ENCODE measurements at places on chromosomes 12 and 14.
A peak's percentile ranks its signal among the peaks of the same experiment; 100 is the strongest.

DNA sequence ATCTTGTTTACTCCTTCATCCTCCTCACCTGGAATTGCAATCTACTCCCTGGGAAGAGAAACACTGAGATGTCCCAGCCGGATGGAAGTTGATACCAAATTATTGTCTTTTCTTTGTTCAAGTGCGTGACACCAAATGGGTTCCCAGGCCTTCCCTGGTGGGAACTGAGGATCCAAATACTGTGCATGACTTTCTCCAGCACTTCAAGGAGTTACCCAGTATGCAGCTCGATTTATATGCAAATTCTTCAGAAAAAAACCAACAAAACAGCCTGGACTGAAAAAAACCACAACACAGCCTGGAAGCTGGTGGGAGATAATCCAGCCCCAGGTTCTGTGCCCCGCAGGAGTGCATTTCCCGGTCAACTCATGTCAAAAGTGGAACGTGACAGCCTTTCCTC, 310.6 kb downstream of the GLT1D1 start:
- DNase-seq: no peak

DNA sequence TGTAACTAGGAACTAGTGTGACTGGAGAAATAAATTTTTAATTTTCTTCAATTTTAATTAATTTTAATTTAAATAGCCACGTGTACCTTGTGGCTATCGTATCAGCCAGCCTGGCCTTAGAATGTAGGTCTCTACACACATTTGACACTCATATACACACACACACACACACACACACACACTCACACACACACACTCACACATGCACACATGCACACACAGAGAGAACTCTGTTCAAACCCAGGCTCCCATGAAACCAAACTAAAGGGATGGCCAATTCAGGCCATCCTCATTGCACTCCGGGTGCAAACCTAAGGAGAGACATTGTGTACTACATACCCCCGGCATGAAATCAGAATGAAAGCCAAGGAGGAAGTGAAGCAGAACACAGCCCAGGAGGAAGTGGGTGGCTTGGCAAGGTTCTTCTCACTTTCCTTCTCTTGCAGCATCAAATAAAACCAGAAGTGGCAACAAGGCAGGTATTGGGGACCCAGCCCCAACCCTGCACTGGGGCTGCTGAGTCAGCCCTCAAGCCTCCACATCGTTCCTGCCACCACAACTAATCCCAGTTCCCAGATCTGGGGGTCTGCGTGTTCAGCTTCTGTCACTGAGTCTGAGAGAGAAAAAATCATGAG, 26.2 kb upstream of the CHPT1 start:
- DNase-seq: peak; percentile 80

- DNase-seq: no peak
Observed at GRCh38 chr14:89688507-89689211, 265.9 kb downstream of the EFCAB11 start.

DNA sequence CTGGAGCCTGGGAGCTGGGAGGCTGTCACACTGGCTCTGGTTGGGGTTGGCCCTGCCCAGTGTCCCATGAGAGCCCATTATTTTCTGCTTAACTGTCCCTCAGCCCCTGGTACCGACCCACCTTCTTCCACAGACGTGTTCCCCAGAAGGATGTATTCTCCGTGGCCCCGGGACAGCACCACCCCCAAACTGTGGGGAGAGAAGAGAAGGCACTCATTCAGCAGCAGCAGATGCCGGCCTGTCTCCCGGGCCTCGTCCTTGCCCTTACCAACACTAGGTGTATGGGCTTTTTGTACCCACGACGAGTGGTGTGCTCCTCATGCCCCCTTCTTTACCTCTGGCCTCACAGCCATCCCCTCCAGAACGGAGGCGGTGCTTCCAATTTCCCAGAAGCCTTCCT, 38.1 kb downstream of the LRTM2 start:
- no peak for DNase-seq

- DNase-seq: no peak
Observed at GRCh38 chr14:105891221-105891602, 364.8 kb downstream of the TMEM121 start.

- no peak for DNase-seq
Observed at GRCh38 chr14:104383088-104383995, 196.2 kb upstream of the C14orf180 start.

DNA sequence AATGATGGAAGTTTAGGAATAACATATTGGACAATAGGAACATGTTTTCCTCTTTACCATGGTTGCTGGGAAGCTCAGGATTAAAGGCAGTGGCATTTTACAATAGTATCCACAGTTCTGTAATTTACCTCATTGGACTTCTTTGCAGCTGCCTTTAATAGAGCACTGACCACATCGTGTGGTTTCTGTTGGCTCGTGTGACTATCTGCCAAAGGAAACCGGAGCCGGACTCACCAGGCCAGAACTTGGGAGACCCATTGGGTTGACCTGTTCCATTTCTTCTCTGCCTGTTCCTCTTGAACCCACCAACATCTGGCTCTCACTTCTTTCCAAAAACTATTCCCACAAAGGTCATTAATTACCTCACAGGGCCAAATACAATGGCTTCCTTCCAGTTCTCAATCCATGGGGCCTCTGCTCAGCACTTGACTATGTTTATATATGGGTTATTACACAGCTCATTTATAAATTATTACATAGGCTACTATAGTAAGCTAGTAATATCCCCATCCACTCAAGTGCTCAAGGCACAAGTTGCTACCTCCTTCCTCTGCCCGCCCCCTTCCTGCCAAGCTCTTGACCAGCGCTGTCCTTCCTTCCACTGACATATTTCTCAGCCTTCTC, 121.5 kb upstream of the VASH1 start:
- no peak for DNase-seq

DNA sequence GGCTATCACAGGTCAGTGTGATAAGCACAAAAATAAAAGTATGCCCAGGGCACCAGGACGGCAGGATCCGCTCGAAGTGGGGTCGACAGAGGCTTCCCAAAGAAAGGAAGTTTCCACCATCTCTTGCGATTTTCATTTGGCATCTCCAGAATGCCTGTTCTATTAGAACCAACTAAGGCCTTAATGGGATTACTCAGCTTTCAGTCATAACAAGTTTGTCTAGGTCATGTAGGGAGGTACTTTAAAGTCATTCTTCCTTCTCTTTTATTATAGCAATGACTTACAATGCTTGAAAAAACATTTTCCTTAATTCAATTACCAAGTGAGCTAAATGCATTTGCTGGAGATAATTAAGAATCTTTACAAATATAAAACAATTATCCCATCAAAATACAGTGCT, 83.6 kb upstream of the DIO3 start:
- DNase-seq: no peak

GRCh38 chr12:97200181-97200580, 262.4 kb upstream of the RMST start:
- DNase-seq: no peak

- DNase-seq: no peak
Observed at GRCh38 chr12:89791286-89791685, 82.6 kb upstream of the ATP2B1 start.

DNA sequence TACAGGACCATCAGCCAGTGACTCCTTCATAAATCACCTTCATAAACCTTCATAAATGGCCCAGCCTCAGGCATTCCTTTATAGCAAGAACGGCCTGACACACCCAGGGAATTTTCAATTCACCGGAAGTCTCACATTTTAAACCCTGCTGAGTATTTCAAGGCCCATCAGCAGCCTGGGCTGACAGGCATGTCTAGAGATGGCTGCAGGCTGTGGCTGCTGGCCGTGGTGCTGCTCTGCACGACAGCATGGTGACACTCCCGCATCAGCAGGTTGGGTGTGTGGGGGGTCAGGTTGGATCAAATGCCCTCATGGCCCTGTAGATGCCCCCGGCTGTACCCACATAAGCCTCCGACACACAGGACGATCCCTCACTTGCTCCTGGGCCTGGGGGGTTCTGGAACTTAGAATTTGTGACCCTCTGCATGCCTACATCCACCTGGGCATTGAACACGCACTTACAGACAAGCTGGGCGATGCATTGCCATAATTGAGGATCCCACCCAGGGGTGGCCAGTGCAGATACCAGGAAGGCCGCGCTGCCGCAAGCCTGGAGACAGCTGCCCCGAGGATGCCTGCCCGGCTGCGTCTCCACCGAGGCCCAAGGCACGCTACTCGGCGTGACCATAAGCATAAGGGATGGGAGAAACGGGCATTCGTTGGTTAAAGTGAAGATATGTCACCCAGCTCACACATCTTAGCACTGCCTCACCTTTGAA, 124.3 kb downstream of the PIWIL1 start:
- DNase-seq: peak; percentile 3

GRCh38 chr14:75979071-75979571, 2.7 kb downstream of the TGFB3 start:
- DNase-seq: peak; percentile 48

GRCh38 chr12:112347581-112347982, 34.6 kb downstream of the HECTD4 start:
- DNase-seq: peak; percentile 43

DNA sequence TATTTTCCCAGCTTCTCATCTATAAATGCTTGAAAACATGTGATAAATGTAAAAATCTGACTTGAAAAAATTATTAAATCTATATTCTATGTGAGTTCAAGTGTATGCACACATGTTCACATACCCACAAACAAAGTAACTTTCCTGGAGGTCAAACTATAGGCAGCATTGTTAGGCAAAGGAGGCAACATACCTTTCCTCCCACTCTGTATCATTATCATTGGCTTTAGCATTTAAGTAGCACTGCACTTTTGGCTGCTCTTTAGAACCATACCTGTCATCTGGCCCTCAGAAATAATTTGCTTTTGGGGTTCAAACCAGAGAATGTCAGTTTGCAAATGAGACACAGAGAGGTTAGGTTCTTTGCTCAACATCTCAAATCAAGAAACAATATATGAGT, 102.4 kb upstream of the CCDC196 start:
- no peak for DNase-seq

DNA sequence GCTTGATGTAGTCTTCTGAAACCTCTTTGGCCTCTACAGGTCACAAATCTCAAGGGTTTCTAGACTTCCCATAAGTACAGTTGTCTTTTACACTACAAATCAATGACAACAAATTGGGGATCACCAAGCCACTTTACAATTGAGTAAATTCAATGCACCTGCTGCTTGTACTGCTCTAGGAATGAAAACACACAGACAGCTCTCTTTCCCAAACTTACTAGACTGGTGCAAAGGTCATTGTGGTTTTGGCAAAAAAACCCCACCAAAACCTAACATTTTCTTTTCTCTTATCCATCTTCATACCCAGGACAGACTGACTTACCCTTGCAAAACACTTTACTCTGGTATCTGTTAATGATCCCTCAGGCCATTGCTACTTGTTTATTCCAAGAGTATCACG, 2.7 kb downstream of the M6PR start:
- no peak for DNase-seq

GRCh38 chr14:101735453-101735852, 26.1 kb upstream of the PPP2R5C start:
- no peak for DNase-seq

DNA sequence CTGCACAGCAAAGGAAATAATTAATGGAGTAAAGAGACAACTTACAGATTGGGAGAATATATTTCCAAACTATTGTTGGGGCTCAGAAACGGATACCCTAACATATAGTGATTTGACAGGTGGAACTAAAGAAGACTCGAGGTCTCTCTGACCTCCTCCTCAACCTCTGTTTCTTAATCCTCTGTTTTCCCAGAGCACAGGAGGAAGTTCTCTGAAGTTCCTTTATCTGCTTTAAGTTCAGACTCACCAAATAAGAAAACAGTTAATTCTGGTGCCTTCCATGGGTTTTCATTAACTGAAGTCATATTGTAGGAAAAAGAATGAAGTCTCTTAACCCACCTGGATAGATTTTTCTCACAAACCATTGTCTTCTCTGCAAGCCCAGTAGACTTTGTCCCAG, 29.2 kb downstream of the CLEC2D start:
- DNase-seq: no peak

GRCh38 chr14:101221549-101222160, 318.1 kb upstream of the RTL1 start:
- DNase-seq: no peak

GRCh38 chr14:94867946-94868771, 98.2 kb upstream of the GSC start:
- DNase-seq: no peak

DNA sequence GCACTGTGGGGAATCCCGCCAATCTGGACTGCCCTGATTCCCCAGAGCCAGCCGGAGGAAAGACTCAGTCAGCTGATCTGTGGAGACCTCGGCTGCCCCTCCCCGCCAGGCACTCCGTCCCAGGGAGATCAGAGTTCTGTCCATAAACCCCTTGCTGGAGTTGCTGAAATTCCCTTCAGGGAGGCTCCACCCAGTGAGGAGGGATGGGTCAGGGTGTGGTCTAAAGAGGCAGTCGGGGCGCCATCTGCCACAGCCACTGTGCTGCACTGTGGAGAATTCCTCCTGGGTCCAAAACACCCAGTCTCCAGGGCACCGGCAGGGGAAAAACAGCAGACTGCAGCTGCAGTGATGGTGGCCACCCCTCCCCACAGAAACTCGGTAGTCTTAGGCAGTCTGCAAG, 1922.3 kb upstream of the FLRT2 start:
- no peak for DNase-seq

- peak; percentile 81 for DNase-seq
Observed at GRCh38 chr14:77181603-77182437, at the start of gene TMEM63C. Gene TMEM63C (plus strand): TSS chr14:77181798. CDS start chr14:77218814, 37,016 bp downstream.

GRCh38 chr12:10571141-10571540, 42.3 kb downstream of the MAGOHB start:
- no peak for DNase-seq

- no peak for DNase-seq
Observed at GRCh38 chr14:50242566-50243310, 11.4 kb upstream of the SOS2 start.

DNA sequence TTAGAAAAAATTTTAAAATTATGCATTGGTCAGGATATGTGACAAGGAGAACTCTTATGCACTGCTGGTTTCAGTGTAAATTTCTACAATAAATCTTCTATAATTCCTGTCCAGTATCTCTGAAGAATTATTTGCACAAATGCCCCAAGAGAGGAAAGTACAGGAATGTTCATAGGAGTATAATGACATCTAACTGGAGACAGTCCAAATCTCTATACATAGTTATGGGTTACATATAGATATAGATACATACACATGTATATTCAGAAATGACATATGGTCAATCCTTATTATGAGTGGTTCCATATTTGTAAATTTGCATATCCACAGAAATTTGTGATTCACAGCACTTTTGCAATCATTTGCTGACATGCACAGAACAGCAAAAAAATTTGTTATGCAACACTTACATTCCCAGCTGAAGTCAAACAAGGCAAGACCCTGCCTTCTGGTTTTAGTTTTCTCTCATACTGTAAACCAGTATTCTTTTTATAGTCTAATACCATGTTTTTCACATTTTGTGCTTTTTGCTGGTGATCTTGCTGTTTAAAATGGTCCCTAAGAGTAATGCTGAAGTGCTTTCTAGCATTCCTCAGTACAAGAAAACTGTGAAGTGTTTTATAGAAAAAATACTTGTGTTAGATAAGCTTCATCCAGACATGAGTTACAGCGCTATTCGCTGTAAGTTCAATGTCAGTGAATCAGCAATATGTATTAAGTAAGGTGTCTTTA, 103.8 kb downstream of the SLC16A7 start:
- DNase-seq: peak; percentile 34

- peak; percentile 90 for DNase-seq
Observed at GRCh38 chr14:92531106-92531873, 17.7 kb downstream of the RIN3 start.

- no peak for DNase-seq
Observed at GRCh38 chr14:77044783-77045237, 16.3 kb upstream of the IRF2BPL start.

GRCh38 chr12:124152731-124153130, 142.2 kb upstream of the RFLNA start:
- DNase-seq: no peak

GRCh38 chr14:52355526-52355925, 41.4 kb downstream of the PTGER2 start:
- DNase-seq: no peak

- peak; percentile 89 for DNase-seq
Observed at GRCh38 chr14:61475316-61475715, 153.9 kb downstream of the PRKCH start.
